ENCODE measurements at places on chromosomes 3 and 15. TPM values are rescaled to one million over a fixed set of nuclear protein-coding genes. Genes with fewer than 3 reads are reported as not detected.

Gene HCN4
- not detected for total RNA-seq

Gene CD200R1
- 6.4 TPM for total RNA-seq

Gene NLGN1
- not detected for total RNA-seq

- H3K4me1 ChIP-seq: no peaks in the 10 kb centered on the region
- H3K36me3 ChIP-seq: no peaks in the 10 kb centered on the region
- DNase-seq: no peak
Measured at GRCh38 chr3:9069971-9070370, 106.7 kb upstream of the RAD18 start.

- H3K27ac ChIP-seq: no peak overlapping the region
- H3K4me3 ChIP-seq: no peak overlapping the region
- H3K4me1 ChIP-seq: peaks cover 11% of the 10 kb centered on the region
- H3K36me3 ChIP-seq: no peaks in the 10 kb centered on the region
- no peak for DNase-seq
- no peaks in the 10 kb centered on the region for H3K27me3 ChIP-seq
Measured at GRCh38 chr3:172622156-172622555, 88.7 kb downstream of the NCEH1 start.

- no peak for DNase-seq
- no peaks in the 10 kb centered on the region for H3K4me1 ChIP-seq
- H3K4me3 ChIP-seq: no peak overlapping the region
Measured at GRCh38 chr3:14513566-14514322, 26.4 kb downstream of the GRIP2 start.

Data from activated CD8-positive, alpha-beta T cell treated with anti-CD3 and anti-CD28 coated beads, Interleukin-2, amount 10 ng/mL, durations not matched to agents 7 days and 5 days (primary cell).